ENCODE measurements at places on chromosomes 11 and 22.

DNA sequence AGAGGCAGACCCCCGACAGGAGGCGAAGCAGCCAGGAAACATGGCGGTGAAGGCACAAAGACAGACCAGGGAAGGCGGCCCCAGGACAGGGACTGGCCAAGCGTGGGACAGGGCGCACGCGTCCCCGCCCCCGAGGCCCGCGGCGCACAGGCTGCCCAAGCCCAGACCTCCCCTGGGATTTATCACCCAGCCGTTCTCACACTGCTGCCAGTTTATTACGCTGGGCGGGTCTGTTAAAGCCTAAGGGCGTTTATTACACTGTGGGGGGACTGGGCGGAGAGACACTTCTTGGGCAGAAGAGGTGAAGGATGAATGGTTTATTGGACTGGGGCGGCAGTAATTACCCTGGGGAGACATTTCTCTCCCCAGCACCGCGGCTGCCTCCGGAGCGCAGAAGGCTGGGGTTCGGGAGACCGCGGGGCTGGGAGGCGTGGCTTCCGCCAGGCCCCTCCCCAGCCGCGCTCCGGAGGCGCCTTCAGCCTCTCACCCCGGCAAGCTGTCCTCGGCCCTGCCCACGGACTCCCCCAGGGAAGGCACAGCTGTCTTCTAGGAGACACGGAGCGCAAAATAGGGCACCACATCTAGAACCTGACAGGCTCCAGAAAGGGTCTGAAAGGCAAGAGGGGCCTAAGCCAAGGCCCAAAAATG lies 47.1 kb downstream of the SLC22A12 start:
- no peak for DNase-seq

- no peak for DNase-seq
Observed at GRCh38 chr11:1218788-1219445, 3.9 kb upstream of the MUC5B start.

DNA sequence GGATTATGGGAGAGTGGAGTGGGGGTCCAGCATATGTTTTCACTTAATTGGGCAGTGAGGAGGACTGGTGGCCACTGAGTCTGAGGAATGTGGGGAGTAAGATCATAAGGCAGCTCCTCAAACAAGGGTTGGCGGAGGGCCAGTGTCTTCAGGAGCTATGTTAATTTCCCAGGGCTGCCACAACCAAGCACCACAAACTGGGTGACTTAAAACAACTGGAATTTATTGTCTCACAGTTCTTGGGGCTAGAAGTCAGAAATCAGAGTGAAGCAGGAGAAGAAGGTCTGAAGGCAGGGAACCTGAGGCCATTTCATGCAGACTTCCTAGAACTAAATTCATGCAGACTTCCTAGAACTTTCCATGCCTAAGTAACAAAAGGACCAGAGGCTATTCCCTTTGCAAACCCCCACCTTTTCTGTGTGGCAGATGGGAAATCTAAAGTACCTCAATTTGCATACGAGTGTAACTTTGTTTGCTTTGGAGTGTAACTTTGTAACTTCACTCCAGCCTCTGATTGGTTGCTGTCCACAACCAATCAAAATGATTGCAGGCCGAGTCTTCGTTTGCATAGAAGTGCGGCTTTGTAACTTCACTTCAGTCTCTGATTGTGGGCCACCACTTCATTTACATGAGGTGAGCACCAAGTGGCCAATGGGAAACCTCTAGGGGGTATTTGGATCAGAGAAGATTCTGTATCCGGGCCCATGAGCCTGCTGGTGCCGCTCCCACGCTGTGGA lies 50.5 kb upstream of the ZBED5 start:
- no peak for DNase-seq

- no peak for DNase-seq
Observed at GRCh38 chr11:102633385-102634026, 8.4 kb upstream of the MMP20 start.

- DNase-seq = no peak
Observed at GRCh38 chr11:110948112-110948511, 235.9 kb upstream of the ARHGAP20 start.

GRCh38 chr11:7314811-7315604 lies 63.3 kb downstream of the SYT9 start:
- DNase-seq = no peak

GRCh38 chr11:111631024-111631665 lies 28.9 kb downstream of the SIK2 start:
- no peak for DNase-seq
